Head of caudate nucleus (tissue), 42 donors: ENCODE measurements at places on chromosomes 11 and 22.

DNA sequence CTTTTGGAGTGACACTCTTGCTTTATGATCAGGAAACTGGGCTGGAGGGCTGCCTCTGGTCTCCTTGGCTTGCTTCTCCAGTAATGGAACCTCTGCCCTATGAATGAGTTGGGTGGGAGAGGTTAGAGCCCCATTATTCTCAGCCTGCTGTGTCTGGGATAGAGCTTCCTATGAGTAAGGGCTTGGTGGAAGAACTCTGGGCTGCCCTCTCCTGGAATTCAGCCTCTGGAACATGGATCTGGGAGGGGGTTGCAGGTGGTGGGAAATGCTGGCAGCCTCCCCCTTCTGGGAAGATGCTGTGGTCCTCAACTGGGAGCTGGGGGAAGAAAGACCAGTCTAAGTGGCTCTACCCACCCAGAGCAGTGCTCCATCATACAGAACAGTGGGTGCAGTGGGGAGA, 81.8 kb upstream of the SYN3 start:
- DNase-seq = no peak

DNA sequence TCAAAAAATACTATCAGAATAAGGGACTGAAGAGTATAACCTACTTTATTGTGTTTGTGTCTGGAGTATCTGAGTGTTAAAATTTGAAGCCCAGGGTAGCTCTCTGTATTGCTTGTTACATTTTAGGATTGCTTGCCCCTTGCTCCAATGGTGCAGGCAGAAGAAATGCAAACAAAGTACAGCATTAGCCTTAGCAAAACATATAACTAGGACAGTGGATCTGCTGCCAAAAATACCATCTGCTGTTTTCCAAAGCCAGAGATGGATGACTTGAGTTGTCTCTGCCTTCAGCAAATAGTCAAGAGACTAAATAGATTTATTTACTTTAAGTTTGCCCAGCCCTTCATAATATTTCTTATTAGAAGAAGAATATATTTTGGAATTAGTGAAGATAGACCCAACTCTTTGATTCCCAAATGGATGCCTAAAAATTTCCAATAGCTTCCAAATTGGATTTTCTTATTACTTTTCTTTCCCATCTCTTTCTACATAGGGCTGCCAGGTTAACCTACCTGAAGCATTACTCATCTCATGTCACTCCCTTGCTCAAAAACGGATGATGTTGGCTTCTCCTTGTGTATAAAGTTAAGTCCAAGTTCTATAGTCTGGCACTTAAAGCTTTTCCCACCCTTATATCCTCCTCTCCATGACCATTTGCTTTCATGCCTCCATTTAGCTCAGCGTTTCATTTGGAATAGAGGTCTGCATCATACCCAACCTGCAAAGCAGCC, 66.3 kb downstream of the LDLRAD3 start:
- DNase-seq = no peak

GRCh38 chr11:494761-495536, 12.1 kb downstream of the RNH1 start:
- peak; percentile 85 for DNase-seq

DNA sequence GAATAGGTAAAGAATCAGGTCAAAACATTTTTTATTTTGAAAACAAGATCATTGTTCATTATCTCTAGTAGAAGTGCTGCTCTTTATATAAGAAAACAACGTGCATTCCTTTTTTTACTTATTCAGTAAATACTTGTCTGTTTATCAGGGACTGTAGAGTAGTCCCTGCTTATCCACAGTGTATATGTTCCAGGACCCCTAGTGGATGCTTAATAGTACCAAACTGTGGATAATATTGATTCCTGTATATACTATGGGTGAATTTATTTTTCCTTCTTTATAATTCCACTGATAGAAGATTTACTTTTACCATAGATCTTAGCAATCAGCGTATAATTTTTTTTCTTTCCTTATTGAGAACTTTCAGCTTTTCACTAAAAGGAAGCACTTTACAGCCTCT, 32.6 kb downstream of the CEP295 start:
- no peak for DNase-seq

- no peak for DNase-seq
Observed at GRCh38 chr11:8227156-8228152, 36.2 kb downstream of the LMO1 start.

GRCh38 chr11:68684385-68685356, at the start of gene GAL:
GAL (plus strand) TSS chr11:68684544; CDS start chr11:68684924, 380 bp downstream.
- no peak for DNase-seq

GRCh38 chr11:10441091-10441490, 14.0 kb upstream of the AMPD3 start:
- DNase-seq = no peak

- peak; percentile 98 for DNase-seq
Observed at GRCh38 chr11:131584785-131585592, 214.6 kb downstream of the NTM start.

DNA sequence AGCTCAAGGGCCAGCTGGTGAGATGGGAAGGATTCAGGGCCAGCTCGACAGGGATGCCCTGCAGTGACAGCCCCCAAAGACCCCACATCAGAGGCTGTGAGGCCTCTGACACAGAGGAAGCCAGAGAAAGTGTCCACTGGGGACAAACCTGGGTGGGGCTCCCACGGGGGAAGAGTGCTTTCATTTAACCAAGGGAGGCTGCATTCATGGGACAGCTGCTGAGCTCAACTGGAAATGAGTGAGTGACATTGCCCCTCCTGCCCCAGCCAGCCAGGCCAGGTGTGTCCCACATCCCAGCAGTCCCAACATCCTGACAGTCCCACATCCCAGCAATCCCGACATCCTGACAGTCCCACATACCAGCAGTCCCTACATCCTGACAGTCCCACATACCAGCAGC, 61.0 kb downstream of the DHCR7 start:
- DNase-seq = no peak

- no peak for DNase-seq
Observed at GRCh38 chr11:120039039-120039438, 98.9 kb downstream of the TRIM29 start.

DNA sequence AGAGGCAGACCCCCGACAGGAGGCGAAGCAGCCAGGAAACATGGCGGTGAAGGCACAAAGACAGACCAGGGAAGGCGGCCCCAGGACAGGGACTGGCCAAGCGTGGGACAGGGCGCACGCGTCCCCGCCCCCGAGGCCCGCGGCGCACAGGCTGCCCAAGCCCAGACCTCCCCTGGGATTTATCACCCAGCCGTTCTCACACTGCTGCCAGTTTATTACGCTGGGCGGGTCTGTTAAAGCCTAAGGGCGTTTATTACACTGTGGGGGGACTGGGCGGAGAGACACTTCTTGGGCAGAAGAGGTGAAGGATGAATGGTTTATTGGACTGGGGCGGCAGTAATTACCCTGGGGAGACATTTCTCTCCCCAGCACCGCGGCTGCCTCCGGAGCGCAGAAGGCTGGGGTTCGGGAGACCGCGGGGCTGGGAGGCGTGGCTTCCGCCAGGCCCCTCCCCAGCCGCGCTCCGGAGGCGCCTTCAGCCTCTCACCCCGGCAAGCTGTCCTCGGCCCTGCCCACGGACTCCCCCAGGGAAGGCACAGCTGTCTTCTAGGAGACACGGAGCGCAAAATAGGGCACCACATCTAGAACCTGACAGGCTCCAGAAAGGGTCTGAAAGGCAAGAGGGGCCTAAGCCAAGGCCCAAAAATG, 47.1 kb downstream of the SLC22A12 start:
- DNase-seq = peak; percentile 51

DNA sequence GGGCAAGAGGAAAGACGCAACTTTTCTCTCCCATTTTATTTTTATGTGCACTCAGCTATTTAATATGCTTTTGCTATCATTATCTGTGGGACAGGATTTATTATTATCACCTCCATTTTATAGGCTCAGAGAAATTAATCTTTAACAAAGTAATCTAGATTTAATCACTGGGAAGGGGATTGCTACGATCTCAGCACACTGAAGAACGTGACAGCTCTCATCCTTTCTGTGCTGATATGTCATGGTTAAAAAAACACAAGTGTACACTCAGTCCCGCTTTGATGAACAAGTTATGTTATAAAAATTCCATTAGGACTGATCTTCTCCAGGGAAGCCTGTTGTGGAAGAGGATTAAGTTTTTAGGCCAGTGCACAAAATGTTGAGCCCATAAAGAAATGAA, 37.6 kb downstream of the CYB5R2 start:
- DNase-seq = no peak
